ENCODE measurements at places on chromosomes 12 and 14. TPM values are rescaled to one million over a fixed set of nuclear protein-coding genes. Genes with fewer than 3 reads are reported as not detected.

GRCh38 chr14:67941456-67942018 is 122.0 kb downstream of the RAD51B start:
- no peak for DNase-seq

CCDC175 gene
- total RNA-seq, result not detected

DNA sequence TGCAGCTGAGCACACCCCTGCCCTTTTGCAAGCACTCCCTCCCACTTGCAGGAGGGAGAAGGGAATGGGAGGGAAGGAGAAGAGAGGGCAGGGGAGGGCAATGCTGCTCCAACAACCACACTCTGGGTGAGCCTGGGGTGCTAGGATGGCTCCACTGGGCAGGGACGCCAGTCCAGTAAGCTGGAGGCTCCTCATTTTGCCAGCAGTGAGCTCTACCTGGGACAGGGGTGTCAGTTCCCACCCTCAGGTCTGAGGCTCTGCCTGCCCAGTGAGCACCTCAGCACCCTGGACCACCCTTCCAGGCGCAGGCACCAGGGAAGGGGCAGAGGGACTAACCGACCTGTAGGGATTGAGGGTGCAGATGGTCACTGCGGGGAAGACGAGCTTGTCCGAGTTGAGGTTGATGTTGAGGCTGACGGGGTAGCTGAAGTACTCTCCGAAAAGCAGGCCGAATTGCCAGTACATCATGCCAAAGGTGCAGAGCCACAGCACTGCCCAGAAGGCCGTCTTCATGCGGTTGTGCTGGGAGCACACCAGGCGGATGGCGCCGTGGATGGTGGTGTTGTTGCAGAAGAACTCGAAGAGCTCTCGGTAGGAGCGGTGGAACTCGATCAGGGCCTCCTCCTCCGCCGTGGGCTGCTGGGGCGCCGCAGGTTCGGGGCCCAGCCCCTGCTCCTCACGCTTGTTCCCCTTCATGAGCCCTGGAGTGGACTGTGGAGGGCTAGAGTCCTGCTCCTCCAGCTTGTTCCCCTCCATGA is 1.2 kb downstream of the SCNN1A start:
- no peak for DNase-seq

DNA sequence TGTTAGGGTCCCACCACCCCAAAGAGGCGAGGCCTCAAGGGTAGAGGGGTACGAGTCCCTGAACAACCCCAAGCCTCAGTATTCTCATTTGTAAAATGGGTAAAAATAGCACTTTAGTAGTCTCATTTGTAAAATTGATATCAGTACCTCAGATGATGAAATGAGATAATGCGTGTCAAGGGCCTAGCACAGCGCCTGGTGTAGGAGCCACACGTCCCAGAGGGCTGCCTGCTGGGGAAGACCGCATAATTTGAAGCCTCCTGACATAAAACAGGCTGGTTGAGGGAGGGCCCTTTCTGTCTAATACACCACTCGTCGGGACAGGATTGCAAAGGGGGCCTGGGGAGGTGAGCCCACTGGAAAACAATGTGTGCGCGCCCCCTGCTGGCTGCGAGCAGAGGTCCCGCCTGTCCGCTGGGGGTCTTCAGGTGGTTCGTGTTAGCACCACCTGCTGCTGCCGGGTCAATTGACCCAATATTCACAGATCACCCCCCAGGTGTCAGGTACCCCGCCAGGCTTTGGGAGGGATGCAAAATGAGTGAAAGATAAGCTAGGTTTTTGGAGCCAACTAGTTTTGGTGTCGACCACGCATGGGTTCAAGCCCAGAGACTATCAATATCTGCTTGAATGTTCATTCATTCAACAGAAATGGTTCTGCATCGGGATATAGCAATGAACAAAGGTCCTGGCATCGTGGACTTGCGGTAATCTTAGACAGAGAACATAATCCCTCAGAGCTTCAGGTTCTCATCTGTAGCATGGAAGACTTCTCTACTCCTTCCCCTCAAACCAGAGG is 24.7 kb upstream of the IRF2BPL start:
- DNase-seq, result peak; percentile 82

DNA sequence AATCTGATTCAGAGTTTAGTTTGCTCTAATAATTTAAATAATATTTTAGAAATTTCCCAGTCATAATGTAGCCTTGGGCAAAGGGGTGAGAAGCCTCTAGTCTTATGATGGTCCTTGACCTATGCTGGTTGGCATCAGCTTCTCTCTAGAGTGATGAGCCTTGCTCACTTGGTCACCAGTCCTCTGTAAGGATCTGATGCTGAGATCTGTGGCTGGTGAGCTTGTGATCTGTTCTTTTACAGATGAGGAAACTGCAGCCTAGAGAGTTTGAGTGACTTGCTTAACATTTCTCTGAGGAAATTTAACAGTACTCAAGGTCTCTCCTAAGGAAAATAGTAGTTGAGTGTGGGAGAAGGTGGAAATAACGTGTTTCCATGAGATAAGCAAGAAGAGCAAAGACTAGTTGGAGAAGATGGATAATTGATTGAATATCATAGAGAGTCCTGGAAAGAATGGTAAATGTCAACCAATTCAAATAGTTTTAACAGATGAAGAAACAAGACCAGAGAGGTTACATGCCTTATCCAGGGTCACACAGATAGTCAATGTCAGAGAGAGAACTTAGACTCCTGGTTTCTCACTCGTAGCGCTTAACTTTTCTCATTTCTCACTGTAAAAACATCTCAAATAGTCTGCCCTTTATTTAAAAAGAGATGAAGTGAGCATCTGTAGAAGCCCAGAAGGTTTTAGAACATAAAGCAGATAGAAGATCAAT is 89.7 kb upstream of the ETV6 start:
- DNase-seq, result no peak

DNA sequence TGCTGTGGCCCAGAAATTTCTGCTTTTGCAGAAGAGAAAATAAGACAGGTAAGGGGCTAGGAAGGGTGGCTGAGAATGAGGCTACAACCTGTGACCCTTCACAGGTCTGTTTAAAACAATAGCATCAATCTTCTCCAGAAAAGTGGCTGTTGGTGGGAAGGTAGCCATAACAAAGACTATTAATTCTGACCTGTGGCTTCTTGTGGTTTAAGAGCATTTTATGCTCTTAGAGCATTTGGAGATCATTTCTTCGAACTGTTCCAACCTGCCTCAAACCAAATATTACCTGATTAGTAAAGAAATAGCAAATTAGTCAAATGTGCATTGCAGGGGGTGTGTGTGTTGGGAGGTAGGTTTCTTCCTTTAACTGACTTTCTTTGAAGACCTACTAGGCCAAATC is 15.2 kb upstream of the TCP11L2 start:
- no peak for DNase-seq

- no peak for DNase-seq
Observed at GRCh38 chr12:109878749-109879148, 1.6 kb downstream of the GLTP start.

DNA sequence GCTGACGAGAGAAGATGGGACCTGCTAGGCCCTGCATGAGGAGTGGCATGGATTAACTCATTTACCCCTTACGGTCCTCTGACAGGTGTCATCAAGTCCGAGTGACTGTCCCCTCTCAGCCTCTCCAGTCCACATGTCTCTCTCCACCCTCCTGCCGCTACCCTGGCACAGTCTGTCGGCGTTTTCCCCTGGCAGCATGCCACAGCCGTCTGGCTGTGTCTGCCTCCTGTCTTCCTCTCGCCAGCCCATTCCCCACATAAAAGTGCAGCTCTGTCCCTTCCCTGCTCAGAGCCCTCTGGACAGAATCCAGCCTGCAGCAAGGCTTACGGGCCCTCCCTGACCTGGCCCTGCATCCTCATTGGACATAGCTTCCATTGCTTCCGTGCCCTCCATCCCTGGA is 45.6 kb downstream of the UBE3B start:
- no peak for DNase-seq

- DNase-seq, result no peak
Observed at GRCh38 chr14:75289840-75290388, 11.3 kb downstream of the FOS start.

DNA sequence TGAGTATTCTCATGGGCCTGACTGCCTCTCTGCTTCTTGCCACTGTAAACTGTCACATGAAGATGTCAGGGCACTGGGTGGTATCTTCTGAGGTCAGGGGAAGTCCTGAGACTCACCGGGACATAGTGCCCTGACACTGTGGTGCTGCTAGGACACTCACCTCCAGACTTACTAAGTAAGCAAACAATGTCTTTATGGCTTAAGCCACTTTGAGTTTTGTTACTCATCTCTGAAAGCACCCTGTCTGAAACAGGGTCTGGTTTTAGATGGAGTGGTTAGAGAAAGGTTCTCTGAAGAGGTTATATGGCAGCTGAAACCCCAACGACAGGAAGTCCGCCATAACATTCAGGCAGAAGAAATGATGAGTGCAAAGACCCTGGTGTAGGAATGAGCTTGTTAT is 22.7 kb downstream of the GPR19 start:
- no peak for DNase-seq

DNA sequence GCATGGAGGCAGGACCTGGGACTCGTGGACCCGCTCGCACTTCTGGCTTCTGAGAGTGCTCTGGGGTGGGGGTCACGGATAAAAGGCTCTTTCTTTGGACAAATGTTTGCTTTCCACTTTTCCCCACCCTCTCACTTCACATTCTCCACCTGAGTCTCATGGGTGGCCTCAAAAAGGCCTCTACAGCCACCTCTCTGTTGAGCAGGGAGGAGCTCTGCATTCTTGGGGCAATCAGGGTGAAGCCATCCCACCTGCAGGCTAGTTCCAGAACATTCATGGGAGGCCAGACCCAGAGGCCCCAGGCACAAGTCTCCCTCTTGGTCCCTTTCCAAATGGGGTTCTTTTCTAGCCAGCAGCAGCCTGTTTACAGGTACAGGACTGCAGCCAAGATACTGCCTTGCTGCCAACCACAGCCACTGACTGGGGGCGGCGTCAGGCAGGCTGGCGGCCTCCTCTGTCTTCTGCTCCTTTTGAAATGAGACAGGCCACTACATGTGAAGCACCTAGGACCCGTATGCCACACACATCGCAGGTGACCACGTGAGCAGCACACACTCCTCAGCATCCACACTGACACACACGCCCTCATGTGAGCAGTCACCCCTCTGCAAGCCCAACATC is 18.2 kb upstream of the CEBPE start:
- DNase-seq, result no peak

STYK1 gene
- total RNA-seq, result 0.10 TPM

DNA sequence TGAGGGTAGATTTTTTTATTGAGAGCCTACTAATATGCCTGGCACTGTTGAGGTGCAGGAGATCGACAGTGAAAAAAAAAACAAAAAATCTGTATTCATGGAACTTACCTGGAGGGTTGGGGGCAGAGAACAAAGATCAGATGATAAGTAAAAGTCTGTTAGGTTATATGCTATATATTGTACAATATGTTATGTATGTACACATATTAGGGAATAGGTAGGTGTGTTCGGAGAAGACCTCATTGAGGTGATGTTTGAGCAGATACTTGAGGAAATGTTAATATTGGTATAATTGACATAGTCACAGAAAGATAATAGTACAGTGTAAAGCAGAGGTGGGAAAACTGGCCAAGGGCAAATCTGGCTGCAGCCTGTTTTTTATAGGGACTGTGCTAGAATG is 5.6 kb downstream of the ARF6 start:
- DNase-seq, result no peak

GLS2 gene
- total RNA-seq, result 10.9 TPM

UBR7 gene
- 13.8 TPM for total RNA-seq

DNA sequence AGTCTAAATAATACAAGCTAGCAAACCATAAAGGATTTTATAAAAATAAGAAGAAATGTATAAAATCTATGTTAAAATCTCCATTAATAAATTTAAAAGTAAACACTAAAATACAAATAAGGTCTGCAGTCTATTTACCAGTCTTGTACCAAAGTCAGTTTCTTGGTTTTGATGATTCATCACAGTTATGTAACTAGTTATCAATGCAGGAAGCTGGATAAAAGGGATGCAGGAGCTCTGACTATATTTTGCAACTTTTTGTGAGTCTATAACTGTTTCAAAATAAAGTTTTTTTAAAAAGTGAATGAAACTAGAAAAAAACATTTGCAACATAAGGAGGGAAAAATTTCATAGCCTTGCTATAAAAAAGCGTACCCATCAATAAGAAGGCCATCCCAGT is 151.5 kb downstream of the DERA start:
- DNase-seq, result no peak

GRCh38 chr12:10069099-10069498 is 29.7 kb downstream of the CLEC1A start:
- DNase-seq, result no peak

RNASE11 gene
- not detected for total RNA-seq

DNA sequence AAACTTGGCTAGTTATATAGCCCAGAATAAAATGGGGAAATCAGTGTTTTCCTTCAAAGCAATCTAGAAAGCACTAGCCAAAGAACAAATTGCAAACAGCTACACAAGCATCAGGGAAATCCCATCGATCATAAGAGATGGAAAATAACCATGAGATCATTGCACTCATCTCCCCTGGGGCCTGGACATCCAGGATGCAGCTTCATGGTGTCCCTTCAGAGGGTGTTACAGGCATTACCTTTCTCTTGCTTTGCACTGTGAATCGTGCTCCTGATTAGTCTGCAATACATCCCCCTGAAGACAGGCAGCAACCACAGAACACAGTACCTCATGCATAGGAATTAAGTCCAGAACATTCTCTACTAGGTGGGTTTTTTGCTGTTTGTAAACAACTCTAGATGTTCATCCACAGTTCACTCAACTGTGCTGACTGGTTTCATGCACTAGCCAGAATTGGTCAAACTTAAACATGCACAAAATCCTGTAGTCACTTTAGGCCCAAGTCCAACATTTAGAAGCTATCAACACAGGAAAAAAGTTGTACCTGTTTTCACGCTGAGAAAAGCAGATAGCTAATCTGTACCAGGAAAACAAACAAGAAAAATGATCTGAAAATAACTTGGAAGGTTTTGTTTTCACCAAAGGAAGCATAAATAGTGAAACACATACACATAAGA is 120.1 kb downstream of the ZFP36L1 start:
- DNase-seq, result no peak

- DNase-seq, result no peak
Observed at GRCh38 chr14:93537951-93538350, 107.2 kb downstream of the UNC79 start.

FOXA1 gene
- total RNA-seq, result not detected

- no peak for DNase-seq
Observed at GRCh38 chr14:81162941-81163340, 57.8 kb downstream of the GTF2A1 start.

- DNase-seq, result no peak
Observed at GRCh38 chr12:10189653-10190052, 10.8 kb downstream of the TMEM52B start.

SRRM4 gene
- not detected for total RNA-seq

- no peak for DNase-seq
Observed at GRCh38 chr12:116306506-116306905, 29.0 kb upstream of the MED13L start.

OASL gene
- 1.6 TPM for total RNA-seq

NTF3 gene
- not detected for total RNA-seq

DNA sequence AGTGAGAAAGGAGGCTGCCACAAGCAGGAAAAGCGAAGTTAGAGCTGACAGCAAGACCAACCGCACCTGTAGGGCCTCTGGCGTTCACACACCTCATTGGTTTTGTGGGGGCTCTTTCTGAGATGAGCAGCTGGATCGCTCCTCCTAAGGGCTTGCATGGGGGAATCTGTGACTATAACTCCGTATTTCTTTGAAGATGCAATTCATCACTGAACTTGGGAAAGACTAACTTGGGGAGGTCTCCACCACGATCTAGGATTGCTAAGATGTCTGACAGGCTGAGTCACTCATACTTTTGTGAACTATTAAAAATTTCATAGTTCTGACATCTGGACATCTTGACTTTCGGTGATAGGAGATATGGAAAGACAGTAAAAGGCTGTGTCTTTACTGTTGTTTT is 173.6 kb downstream of the ETV6 start:
- no peak for DNase-seq

Measured in naive thymus-derived CD8-positive, alpha-beta T cell (primary cell).